ENCODE measurements at places on chromosomes 2 and 18.

GRCh38 chr2:220078439-220078838 is 451.0 kb downstream of the SLC4A3 start:
- no peak for DNase-seq

DNA sequence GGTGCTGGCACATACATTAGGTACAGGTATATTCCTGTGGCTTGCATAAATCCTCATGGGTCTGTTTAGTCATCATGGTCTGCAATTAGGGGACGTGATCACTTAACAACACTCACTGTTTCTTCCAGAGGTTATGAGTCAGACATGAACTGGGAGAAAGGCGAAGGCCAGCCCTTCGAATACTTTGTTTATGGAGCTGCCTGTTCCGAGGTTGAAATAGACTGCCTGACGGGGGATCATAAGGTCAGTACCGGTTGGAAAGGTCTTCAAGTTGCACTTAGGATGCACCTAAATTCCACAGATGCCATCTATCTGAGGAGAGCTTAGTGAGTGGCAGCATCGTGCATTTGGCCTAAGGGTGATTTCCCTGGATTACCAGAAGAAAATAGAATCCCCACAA is 76.9 kb downstream of the AOX1 start:
- DNase-seq: no peak

DNA sequence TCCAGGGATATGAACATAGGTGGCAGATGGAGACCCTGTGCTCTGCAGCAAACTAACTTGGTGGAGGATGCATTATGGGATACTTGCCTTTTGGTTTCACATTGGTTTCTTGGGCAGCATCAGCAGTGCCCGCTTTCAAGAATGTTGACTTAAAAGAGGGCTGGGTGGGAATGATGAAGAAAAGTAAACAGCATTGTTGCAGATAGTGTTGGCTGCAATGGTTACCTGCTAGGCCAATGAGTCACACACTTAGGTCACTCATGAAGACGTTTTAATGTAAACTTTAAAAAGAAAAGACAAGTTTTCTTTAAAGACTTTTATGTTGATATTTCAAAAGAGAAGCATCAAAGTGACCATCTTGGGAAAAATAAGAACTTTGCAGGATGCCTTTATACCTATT is 26.1 kb upstream of the FAM237A start:
- DNase-seq: no peak

DNA sequence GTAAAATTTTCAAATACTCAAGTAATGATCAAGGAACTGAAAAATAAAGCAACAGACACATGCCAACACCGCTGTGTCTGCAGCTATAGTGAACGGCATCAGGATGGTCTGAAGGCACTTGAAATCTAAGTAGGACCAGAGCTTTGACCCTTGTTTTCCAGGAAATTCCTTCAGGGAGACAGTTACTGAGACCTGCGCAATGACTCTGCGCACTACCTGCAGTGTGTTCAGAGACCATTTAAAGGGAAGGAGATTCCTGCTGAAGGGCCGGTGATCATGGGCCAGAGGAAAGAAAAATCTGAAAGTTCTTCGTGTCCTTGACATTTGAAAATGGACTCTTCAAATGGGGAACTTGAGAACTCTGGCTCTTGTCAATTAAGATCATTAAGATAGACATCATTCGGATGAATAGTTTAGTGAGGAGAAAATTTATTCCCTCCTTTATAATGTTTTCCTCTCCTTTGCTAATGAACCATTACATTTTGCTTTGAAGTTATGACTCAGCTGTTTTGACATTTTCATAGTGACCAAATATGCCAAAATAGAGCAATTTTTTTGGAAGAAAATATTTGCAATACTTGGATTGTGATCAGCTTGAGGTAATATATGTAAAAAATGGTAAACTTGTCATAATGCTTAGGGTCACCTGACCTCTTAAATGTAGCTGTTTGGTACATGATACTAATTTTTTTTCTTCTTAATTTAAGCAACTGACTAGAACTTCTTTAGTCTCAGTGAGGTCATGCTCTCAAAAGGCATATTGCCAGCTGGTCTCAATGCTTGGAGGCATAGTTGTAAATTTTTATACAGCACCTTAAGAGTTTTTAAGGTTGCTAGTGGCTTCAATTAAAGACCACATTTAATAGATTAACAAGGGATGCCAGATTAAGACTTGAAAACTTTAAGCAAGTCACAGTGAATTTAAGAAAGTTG is 329.3 kb downstream of the ARHGAP15 start:
- no peak for DNase-seq

- DNase-seq: no peak
These were observed at the start of gene STEAP3 for GRCh38 chr2:119223521-119224390. Gene STEAP3, plus strand, starts transcription at chr2:119223834. Its CDS starts 7,179 bp downstream, at chr2:119231013.

DNA sequence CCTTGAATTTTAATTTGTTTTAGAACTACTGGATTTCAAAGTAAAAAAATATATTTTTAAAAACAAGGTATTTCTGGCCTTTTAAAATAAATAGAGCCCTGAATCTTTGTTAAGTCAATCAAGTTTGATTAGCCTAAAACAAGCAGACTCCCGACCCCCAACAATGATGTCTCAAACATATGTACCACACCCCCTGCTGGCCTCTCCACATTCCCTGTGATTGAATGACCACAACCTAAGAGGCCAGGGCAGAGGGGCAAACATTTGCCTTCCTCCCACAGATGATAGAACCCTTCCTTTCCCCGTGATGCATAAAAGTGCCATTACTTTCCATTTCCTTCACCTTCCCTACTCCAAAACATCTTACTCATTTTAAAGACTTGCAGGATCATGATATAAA is 130.9 kb downstream of the STK39 start:
- DNase-seq: no peak

- DNase-seq: peak; percentile 52
These were observed 1.1 kb upstream of the SLC14A1 start for GRCh38 chr18:45722899-45723298.

DNA sequence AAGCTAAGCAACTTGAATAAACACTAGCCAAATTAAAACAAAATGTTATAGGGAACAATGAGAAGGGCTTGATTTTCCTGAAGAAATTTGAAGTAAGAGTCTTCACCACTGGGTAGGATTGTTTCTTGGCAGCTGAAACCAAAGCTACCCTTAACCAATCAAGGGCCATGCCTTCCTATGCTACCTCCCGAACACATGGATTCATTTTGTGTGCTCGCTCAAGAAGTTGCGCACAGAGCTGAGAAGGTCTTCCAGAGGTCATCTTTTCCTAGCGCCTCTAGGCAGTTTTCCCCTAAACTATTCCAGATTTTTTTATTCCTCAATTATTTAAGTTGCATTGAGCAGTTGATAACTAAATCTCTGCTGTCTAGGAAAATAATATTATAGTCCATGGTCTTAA is 264.6 kb downstream of the RBM43 start:
- DNase-seq: no peak

- no peak for DNase-seq
These were observed 370 bp downstream of the KLHL29 start for GRCh38 chr2:23385351-23385747.

- DNase-seq: no peak
These were observed 82.4 kb downstream of the TRAPPC8 start for GRCh38 chr18:31860488-31860887.

- DNase-seq: no peak
These were observed 639 bp downstream of the MAIP1 start for GRCh38 chr2:199956062-199956380.

GRCh38 chr18:48409591-48410094 is 460 bp upstream of the ZBTB7C start:
- no peak for DNase-seq

DNA sequence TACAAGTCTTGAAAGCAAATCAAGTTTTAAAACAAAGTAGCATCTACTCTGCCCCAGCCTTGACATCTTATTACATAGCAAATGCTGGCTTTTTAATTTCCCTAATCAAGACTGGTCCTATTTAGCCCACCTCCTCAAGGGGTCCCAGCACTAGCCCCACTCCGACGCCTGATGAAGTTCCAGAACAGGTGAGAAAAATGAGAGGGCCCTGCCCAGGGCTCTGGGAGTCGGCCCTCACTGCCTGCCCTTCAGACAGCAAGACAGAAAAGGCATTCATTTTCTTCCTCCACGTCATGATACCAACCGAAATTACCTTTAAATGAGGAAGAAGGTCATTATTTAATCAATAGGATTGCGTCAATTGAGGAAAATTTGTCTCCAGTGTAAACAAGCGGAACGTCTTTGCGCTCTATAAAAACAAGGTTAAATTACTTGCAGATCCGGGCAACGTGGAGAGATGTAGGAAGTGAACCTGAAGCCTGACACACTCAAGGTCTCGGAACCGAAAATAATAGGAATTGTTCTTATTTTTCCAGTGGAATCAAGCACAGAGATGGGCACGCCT is 170.6 kb upstream of the PKDCC start:
- DNase-seq: no peak

DNA sequence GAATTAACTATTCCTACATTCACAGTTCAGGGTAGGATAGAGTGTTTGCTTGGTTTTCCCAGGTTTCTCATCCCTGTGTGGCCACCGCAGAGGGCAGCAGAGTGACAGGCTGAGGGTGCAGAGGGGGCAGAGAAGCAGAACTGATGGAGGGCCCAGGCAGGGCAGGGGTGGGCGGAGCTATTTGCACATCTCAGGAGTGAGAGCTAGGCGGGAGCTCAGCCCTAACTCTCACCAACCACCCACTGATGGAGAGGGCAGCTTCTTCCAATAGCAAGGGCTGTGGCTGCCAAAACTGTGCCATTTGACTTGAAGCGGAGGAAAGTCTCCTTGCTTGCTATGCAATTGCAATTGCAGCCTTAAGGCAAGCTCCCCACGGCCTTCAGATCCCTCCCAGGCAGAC is 12.0 kb upstream of the DARS1 start:
- DNase-seq: no peak

DNA sequence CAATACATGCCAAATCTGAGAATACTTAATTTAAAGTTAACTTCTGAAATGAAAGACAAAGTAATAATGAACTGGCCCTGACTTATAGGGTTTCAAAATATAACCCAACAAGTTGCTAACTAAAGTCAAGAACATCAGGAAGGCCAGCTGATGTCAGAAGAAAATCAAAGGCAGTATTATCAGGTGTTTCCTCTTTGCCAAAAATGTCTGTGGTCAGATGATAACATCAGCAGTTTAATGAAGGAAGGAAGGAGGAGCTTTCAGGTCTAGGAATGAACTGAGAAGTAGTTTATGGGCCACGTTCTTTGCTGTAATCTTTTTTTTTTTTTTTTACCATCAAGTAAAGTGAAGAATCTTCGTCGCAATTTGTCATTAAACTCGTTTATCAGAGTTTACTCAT is 40.9 kb downstream of the CDH2 start:
- DNase-seq: no peak

GRCh38 chr18:3771121-3771971 is 321.4 kb downstream of the TGIF1 start:
- peak; percentile 85 for DNase-seq

DNA sequence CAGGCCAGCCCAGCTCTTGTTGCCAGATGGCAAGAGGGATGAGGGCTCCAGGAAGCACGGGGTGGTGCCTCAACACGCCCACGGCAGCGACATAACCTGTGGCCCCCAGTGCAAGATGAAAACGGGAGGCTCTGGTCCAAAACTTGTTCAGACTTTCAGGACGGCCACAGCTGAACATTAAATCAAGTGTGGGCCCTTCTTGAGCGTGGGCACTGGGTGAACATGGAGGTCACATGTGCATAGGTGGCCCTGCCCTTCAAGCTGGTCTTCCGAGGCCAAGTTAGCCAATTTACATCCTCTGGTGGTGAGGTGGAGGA is 77.5 kb downstream of the NDUFA10 start:
- DNase-seq: no peak

GRCh38 chr2:168683996-168684395 is 118.4 kb upstream of the NOSTRIN start:
- DNase-seq: no peak

DNA sequence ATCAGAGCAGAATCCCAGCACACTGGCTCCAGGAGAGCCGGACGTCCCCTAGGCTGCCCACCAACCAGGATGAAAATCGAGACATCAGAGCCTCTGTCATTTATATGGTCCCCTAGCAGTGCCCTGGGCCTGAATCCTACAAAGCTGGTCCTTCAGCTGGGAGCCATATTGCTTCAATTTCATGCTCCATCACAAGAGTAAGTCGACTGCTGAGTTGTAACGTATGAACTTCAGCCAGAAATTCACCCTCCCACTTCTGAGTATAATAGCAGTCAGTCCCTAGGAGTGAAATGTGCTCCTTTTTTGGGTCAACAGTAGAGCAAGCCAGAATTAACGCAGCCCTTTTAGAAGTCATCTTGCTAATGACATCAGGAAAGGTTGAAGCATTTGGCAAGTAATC is 126.4 kb downstream of the CCBE1 start:
- DNase-seq: no peak

- no peak for DNase-seq
These were observed 215.2 kb upstream of the SIX2 start for GRCh38 chr2:45224321-45224992.

- DNase-seq: peak; percentile 34
These were observed 344.3 kb upstream of the KCNH7 start for GRCh38 chr2:163182764-163183354.

- DNase-seq: no peak
These were observed 60.0 kb upstream of the OTOS start for GRCh38 chr2:240200230-240201051.

DNA sequence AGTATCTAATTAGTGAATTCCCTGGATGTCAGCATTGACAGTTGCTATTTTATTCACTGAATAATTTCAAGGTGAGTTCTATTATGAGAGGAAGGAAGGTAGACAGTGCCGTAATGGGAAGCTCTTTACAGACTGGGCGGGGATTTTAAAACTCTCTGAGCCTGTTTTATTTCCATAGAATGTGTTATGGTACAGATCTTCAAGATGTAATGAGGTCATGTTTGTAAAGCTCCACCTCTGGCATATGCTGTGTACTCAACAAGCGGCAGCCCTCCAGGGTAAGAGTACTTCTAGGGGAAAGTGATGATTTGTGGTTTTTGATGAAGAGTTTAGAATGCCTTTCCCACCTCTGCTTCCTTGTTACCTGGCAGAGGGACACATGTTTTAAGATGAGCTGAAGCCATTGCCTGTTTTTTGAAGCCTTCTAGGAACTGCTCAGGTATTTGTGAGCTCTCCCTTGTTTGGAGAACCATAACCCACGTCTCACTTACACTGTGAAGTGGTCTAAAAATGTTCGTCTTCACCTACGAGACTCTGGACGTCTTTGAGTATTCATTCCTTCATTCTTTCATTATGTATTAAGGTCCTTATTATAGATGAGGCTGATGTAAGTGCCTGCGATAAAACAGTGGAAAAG is 251.2 kb downstream of the PTGR3 start:
- no peak for DNase-seq

DNA sequence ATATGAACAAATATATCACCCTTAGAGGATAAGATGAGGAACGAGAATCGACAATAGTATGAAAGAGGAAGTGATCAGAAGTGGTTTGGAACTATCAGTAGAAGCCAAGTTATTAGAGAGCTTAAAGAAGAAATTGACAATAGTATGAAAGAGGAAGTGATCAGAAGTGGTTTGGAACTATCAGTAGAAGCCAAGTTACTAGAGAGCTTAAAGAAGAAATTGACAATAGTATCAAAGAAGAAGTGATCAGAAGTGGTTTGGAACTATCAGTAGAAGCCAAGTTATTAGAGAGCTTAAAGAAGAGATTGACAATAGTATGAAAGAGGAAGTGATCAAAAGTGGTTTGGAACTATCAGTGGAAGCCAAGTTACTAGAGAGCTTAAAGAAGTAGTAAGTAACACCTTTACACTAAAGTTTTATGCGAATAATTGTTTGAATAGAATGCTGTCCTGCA is 175.5 kb downstream of the ZNF407 start:
- no peak for DNase-seq

Measured in AML-193 (cell line).